ENCODE measurements at places on chromosomes 5 and 9.

- DNase-seq = no peak
These were observed 14.4 kb downstream of the STK10 start for GRCh38 chr5:172173564-172174153.

- DNase-seq = no peak
These were observed 1018.4 kb downstream of the TAF11L14 start for GRCh38 chr5:18652404-18653215.

- no peak for DNase-seq
These were observed 5.8 kb upstream of the ALDH1A1 start for GRCh38 chr9:72958485-72959281.

DNA sequence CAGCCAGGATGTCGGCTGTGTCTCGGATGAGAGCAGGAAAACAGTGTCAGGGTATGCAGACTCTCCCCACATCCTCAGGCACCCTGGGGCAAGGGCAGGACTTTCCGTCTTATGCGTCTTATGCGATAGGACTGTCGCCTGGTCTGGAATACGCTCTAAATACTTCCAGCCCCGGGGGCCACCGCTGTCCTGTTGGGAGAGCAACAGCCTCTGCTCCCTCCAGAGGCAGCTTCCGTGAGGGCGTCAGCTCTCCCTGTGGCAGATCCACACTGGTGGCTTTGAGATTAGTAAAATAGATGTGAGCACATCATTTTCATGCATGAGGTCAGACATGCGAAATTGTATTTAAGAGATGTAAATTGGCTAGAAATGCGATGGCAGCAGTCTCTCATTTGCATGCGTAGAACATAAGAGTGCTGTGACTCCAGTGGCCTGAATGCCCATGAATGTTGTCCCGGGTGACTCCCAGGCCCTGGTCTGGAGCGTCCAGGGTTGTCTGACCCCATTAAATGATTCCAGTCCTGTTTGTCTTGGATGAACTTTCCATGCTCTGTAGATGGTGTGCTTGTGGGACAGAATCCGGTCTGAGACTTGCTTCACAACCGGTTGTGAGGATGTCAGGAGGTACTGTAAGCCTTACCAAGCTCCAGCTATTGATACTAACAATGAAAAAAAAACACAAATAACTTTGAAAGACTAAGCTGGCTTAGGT lies 228.2 kb downstream of the SYK start:
- DNase-seq = no peak

DNA sequence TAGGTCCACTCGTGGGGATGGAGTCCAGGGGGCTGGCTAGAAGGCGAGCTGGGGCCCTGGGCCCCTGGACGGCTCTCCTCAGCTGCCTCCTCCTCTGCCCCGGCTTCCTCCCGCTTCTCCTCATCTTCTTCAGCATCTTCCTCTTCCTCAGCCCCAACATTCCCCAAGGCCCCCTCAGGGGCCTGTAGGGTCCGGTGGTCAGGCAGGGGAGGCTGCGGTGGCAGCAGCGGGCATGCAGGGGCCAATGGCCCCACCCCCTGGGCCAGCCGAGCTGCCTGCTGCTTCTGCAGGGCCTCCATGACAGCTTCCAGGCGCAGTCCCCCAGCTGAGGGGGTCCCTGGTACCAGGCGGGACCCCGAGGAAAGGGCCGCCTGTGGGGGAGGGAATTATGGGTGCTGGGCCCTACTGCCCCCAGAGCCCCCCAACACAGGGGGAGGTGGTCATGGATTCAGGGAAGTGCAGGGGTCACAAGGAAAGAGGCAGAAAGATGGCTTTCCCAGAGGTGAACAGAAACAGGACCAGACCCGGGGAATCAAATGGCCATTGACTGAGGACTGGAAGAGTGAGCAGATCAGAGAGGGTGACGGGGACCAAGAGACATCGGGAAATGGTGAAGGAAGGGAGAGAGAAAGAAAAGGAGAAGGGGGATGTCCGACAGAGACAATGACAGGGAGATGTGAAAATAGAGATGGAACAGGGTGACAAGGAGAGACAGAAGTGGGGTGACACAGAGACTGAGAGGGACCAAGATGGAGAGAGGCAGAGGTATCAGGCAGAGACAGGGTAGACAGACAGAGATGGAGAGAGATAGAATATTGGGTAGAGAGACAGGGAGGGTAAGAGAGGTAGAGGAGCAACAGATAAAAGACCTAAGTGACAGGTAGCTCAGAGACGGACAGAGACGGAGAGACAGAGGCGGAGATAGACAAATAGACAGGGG lies 880 bp downstream of the ARID3C start:
- DNase-seq = no peak

DNA sequence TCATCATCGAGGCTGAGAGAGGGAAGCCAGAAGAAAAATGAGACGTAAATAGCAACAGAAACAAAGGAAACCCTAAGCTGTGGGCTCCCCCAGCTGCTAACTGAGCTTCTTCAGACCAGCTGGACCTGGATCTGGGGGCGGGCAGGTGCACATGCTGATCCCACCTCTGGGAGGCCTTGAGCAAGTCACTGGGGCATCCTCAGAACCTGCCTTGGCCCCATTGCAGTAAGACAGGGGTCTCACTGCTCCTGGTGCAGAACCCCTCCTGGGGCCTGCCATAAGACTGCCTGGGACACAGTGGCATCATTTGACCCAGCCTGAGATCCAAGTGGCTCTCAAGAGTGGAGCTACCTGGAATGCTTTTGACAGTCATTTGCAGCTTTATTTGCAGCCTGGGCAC lies 77.4 kb downstream of the PHF2 start:
- no peak for DNase-seq

- DNase-seq = no peak
These were observed 99.6 kb downstream of the FANCC start for GRCh38 chr9:95217936-95218335.

DNA sequence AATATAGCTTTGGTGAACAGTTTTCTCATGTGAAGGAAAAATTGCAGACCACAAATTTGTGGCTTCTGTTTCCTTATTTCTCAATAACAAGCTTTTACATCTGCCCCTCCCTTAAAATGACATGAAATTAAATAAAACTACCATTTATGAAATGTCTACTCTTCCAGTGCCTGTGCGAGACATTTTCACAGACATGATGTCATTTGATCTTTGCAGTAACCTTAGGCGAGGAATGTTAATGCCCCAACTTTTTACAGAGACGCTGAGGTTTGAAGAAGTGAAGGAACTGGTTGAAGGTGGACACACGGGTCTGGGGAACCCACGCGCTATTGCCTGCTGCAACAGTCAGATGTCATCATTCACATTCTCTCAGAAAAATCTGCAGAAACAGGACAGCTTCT lies 61.5 kb downstream of the OSTF1 start:
- DNase-seq = no peak

DNA sequence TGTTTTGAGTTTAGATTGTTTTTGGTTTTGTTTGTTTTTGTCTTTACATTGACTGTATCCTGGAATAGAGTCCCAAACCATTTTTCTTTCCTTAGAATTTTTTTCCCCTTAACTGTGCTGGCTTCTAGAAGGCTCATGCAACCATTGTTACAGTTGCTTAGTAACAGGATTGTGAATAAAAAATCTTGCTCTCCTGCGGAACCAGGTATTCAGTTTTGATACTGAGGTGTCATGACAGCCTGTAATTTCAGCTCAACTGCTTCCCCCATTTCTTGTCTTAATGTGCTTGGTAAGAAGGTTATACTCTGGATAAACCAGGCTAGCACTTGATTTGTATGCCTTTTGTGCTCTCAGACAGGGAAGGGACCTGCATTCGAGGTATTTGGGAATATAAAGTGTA lies 42.1 kb downstream of the FOCAD start:
- no peak for DNase-seq

GRCh38 chr5:96149546-96149945 lies 187.9 kb upstream of the ELL2 start:
- no peak for DNase-seq

- DNase-seq = no peak
These were observed 489.3 kb downstream of the TLE4 start for GRCh38 chr9:80061096-80061495.

DNA sequence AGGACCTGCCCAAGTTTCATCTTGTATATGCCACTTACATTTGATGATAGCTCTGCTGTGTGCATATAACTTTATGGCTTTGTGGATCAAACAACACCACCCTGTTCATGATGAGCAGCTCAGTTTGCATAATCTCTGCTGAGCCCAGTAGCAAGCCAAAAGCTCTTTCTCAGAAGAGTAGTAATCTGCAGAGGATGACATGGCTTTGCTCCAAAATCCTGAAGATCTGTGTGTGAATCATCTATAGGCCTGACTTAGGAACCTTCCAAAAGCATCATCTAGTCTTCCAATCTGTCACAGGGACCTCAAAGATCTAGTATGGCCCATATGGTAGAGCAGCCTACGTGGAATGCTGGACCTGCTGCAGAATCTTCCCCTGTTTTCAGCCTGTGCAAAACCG lies 394.6 kb downstream of the PSAT1 start:
- DNase-seq = no peak

- DNase-seq = peak; percentile 61
These were observed 427.8 kb downstream of the BNC2 start for GRCh38 chr9:16442622-16443021.

GRCh38 chr9:128503870-128504269 lies 649 bp upstream of the GLE1 start:
- no peak for DNase-seq

DNA sequence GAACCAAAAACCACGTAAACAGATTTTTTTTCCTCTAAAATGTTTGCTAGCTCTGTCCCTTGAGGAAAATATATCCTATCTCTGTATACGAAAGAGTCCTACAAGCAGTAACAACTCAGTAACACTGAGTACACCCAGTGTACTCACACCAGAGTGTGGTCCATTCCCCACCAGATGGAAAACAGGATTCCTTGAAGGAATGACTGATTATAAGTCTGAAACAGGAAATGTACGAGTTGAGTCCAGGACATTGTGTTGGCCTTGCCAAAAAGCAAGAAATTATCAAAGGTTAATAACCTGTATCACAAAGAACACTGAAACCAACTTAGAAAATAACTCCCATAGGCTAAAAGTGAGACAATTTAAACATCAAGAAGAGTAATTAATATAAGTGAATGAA lies 20.4 kb downstream of the GOLPH3 start:
- DNase-seq = no peak

- no peak for DNase-seq
These were observed 444.7 kb downstream of the TLE1 start for GRCh38 chr9:81244631-81245030.

- no peak for DNase-seq
These were observed 32.1 kb downstream of the SMARCA2 start for GRCh38 chr9:2047144-2047671.

- no peak for DNase-seq
These were observed 62.7 kb upstream of the ZNF354A start for GRCh38 chr5:178793151-178793550.

- no peak for DNase-seq
These were observed 54.8 kb upstream of the ADAMTS2 start for GRCh38 chr5:179400020-179400419.

DNA sequence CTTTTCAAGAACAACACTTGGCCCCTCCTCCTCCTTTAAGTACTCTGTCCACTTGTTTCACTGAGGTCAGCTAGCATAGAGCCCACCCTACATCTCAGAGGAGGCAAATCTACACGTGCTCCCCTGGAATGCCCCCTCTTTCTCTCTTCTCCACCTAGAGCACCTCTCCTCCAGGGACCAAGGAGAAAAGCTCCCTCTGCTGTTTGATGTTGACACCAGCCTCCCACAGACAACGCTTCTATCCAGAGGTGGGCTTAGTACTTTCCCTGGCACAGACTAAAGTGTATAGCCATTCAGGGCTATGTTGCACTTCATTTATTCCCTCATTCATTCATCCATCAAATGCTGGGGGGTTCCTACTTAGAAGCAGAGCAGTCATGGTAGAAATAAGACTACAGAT lies 68.2 kb upstream of the TAF1L start:
- DNase-seq = peak; percentile 15

GRCh38 chr9:127977009-127977883 lies 3.5 kb downstream of the EEIG1 start:
- no peak for DNase-seq

DNA sequence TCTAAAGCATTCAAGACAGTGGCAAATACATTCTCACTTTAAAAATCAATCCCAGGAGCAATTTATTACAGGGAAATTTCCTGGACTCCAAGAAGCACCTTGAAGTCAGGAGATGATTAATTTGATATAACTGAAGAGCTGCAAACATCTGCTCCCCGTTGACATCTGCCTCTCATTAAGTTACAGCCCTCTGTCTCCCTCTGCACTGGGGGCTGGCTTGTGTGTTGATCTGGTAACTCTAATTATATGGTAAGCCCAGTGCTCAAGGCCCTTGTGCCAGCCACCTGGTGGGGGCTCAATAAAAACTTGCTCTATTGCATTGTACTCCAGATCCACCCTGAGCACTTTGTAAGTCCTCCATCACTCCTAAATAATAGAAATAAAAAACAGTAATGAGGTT lies 131.1 kb upstream of the ZNF462 start:
- DNase-seq = no peak

DNA sequence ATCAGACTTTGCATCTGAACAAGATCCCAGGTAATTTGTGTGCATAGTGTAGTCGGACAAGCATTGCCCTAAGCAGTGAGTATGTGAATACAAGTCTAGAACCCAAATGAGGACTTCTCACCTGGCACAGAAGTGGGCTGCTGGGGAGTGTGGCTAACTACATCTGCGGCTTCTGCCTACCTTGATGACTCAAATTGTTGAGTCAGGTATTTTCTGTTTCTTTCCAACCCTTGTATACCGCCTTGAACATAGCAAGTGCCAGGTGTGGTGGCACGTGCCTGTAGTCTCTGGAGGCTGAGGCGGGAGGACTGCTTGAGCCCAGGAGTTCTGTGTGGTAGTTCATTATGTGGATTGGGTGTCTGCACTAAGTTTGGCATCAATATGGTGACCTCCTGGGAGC lies 7.9 kb upstream of the JADE2 start:
- DNase-seq = no peak

DNA sequence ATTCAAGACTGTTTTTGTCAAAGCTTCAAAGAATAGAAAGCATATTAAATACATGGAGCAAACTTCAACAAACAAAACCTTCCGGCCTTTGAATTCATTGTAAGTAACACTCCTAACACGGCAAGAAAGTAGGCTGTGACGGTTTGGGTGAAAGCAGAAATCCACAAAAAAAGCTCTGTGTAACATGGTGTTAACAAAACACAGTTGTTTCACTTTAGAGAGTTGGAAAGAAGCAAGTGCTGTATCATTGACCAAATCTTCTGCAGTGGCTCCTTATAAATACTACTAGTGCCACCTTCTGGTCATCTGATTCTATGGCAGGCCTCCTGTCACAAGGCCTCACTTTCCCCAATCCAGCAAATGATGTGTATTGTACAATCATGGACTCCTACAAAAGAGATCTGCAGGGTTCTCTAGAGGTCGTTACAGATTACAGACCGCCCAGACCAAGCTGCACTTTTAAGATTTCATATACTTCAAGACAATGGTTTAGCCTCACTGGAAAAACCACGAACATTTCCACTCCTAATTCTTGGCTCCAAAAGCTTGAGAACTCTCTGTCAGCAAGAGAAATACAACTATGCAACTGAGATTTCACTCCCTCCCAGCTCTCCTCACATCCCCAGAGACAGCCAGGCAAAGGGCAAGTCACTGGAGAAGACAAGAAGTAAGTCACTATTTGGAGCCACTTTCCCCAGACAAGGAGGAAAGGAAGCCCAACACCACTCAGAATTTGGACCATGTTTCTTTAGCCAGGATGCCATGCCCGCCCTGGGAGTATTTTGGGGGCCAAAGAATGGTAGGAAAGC lies 196.2 kb downstream of the DTWD2 start:
- peak; percentile 66 for DNase-seq
